ENCODE measurements at places on chromosomes 5 and 9.

- DNase-seq: no peak
Measured at GRCh38 chr9:71144495-71144894, 23.1 kb upstream of the TRPM3 start.

DNA sequence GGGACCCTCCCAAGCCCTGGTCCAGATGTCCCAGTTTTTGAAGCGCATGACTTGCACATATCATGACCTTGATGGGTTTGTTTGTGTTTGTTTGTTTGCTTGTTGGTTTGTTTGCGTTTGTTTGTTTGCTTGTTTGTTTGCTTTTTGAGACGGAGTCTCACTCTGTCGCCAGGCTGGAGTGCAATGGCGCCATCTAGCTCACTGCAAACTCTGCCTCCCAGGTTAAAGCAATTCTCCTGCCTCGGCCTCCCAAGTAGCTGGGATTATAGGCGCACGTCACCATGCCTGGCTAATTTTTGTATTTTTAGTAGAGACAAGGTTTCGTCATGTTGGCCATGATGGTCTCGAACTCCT lies 13.0 kb upstream of the UBAC1 start:
- DNase-seq: no peak

DNA sequence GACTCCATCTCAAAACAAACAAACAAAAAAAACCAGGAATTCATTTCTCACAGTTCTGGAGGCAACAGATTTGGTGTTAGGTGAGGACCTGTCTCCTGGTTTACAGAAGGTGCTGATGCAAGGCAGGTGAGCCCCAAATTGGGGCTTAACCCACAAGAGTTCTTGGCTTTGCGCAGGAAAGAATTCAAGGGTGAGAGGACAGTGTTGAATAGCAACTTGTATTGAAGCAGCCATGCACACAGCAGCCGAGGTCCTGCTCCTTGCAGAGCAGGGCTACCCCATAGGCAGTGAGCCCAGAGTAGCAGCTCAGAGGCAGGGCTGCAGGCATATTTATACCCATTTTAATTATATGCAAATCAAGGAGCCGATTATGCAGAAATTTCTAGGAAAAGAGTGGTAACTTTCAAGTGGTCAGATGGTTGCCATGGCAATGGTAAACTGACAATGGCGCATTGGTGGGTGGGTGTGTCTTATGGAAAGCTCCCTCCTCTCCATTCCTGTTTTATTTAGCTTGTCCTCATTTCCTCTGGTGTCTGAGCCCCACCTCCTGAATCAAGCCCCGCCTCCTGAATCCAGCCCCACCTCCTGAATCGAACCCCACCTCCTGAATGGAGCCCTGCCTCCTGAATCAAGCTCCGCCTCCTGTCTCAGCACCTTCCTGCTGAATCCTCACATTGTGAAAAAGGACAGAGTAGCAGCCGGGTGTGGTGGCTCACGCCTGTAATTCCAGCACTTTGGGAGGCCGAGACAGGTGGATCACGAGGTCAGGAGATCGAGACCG lies 34.5 kb upstream of the COL5A1 start:
- no peak for DNase-seq

DNA sequence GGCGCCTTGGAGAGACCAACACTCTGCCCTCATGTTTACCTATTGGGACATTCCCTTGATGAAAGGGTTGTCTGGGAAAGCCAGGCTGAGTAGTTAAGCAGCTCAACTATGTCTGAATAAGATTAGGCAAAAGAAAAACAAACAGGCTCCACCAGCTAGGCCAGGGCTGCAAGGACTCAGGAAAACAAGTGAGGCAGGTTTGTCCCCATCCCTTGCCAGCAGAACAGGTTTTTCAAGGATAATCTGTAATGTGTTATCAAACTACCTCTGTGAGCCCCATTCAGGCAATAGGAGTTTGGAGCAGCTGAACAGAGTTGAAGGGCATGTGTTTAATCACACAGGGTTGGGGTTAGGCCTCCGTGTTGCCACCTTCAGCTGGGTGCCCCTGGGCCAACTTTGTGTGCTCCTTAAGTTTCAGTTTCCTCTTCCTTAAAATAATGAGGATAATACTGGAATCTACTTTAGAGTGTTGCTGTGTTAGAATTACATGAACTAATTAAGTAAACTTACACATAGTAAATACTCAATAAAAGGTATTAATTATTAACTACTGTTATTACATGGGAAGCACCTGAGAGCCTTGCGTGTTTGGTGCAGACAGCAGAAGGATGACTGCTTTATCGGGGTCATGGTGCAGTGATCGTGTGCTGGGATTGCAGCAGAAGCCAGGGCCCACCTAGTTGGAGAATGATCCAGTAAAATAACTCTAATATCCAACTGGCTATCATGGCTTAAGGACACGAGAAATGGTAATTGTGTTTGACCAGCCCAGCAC lies 72.1 kb upstream of the ATP10B start:
- peak; percentile 77 for DNase-seq

DNA sequence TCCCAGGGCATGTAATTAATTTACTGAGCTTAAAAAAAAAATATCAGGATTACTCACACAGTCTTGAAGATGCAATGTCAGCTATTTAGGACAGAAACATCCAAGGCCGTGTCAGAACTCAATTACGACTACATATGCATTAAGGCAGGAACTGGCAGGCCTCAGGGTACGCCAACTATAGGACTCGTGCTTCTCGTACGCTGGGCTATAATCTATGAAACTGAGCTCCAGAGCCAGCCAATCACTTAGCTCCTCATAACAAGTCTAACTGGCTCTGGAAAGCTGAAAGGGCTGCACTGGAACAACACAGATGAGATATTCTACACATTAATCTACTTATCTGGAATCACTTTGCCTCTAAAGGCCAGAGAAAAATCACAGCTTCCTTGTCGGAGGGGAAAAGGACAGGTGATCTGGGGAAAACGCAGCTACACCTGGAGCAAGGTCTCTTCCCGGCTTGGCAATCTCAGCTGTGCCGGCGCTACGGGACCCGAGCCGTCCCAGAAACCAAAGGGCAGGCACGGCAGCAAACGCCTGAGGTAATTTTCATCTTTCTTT lies 212.0 kb downstream of the DEPDC1B start:
- no peak for DNase-seq
